ENCODE measurements at places on chromosomes 12 and 14. TPM values are rescaled to one million over a fixed set of nuclear protein-coding genes. Genes with fewer than 3 reads are reported as not detected.

GLTP gene
- total RNA-seq = 39.2 TPM

LBHD2 gene
- total RNA-seq = not detected

TAS2R13 gene
- not detected for total RNA-seq

ZNF385A gene
- total RNA-seq = 14.3 TPM

RPS6KL1 gene
- 0.18 TPM for total RNA-seq

GDF11 gene
- total RNA-seq = 7.1 TPM

ABHD12B gene
- not detected for total RNA-seq

SYCP3 gene
- total RNA-seq = not detected

MGP gene
- 259 TPM for total RNA-seq

KCNH3 gene
- total RNA-seq = 0.54 TPM

OTOGL gene
- 0.81 TPM for total RNA-seq

MIS18BP1 gene
- 10.0 TPM for total RNA-seq

BDKRB2 gene
- 0.32 TPM for total RNA-seq

STAC3 gene
- total RNA-seq = not detected

ZDHHC22 gene
- not detected for total RNA-seq

SYT1 gene
- total RNA-seq = not detected

KRT5 gene
- not detected for total RNA-seq

ZFHX2 gene
- not detected for total RNA-seq

ANKRD33 gene
- total RNA-seq = not detected

IAPP gene
- not detected for total RNA-seq

MIP gene
- total RNA-seq = not detected

NGB gene
- not detected for total RNA-seq

TMPRSS12 gene
- total RNA-seq = not detected

MYF6 gene
- not detected for total RNA-seq

HSPB8 gene
- 27.7 TPM for total RNA-seq

P2RX2 gene
- total RNA-seq = not detected

ASB2 gene
- total RNA-seq = not detected

C14orf132 gene
- 3.7 TPM for total RNA-seq

ENDOU gene
- total RNA-seq = 0.18 TPM

CISTR gene
- not detected for total RNA-seq

HCAR2 gene
- not detected for total RNA-seq

CMA1 gene
- total RNA-seq = not detected

AKAP5 gene
- total RNA-seq = 0.36 TPM

SERPINA1 gene
- total RNA-seq = not detected

EML1 gene
- 17.5 TPM for total RNA-seq

SLC6A13 gene
- total RNA-seq = not detected

SERPINA12 gene
- not detected for total RNA-seq

TAS2R30 gene
- 0.49 TPM for total RNA-seq

GPR137C gene
- total RNA-seq = 0.49 TPM

CLEC1B gene
- not detected for total RNA-seq

KRT80 gene
- not detected for total RNA-seq

All from cardiac atrium fibroblast (primary cell).